ENCODE measurements at places on chromosomes 2 and 18.
A peak's percentile ranks its signal among the peaks of the same experiment; 100 is the strongest.

- no peak for DNase-seq
These were observed 23.7 kb upstream of the ACKR3 start for GRCh38 chr2:236545814-236546480.

GRCh38 chr2:2832657-2833056, 501.6 kb upstream of the MYT1L start:
- DNase-seq, result no peak

GRCh38 chr2:227410191-227410590, 22.4 kb upstream of the SCYGR1 start:
- DNase-seq, result no peak

DNA sequence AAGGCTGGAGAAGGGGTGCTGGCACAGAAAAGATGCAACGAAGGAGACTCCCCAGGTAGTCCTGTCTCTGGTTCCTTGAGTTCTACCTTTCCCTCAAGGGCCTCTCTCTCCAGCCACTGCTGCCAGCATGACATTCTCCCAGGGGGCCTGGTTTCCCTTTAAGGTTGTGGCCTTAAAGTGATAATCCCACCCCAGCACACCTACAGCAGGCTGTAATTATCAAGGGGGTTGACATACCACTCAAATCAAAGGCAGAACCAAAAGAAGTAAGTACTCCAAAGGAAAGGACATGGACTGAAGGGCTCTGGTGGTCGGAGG, 127.4 kb upstream of the MSH6 start:
- peak; percentile 47 for DNase-seq

- DNase-seq, result peak; percentile 35
These were observed 476.3 kb upstream of the VWC2L start for GRCh38 chr2:213934560-213934959.

- DNase-seq, result no peak
These were observed 105.6 kb downstream of the MAP4K4 start for GRCh38 chr2:101803128-101803527.

GRCh38 chr2:241519669-241520068, 11.3 kb upstream of the STK25 start:
- peak; percentile 13 for DNase-seq

GRCh38 chr18:79504034-79504433, 108.3 kb downstream of the NFATC1 start:
- no peak for DNase-seq

DNA sequence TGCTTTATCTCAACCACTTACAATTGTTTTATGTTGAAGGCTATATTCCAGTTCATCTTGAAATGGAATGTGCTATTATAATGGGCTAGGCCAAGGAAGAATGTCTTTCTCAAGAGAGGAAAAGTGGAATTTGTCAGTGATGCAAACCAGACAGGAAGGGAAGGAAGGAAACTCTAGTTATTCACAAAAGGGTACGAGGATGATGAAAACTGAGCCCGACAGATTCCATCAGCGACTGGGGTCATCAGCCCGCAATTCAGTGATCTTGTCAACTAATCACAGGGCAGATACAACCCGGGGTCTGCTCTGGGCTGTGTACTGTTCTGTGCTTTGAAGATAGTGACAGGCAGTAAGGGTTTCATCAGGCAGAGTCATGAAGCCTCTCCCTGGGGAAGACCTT, 23.4 kb upstream of the LYPD6 start:
- DNase-seq, result no peak

GRCh38 chr2:241509155-241509784, 886 bp upstream of the STK25 start:
- DNase-seq, result no peak

DNA sequence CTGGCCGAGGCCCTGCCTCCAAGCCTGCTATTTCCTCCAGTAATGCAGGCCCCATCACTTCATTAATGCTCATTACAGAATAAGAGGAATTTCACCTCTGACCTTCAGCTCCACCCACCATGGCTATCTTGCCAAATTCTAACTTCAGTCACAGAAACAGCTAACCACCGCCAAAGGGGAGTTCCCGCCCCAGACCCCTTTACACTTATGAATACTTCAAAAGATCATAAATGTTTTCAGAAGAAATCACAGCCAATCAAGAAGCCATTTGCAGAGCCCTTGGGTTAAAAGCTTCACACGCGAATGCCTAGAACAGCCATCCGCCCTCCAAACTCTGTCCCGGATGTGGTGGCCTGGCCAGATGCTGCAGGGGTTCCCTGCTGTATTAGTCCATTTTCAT, 73.8 kb upstream of the TWIST2 start:
- DNase-seq, result no peak

DNA sequence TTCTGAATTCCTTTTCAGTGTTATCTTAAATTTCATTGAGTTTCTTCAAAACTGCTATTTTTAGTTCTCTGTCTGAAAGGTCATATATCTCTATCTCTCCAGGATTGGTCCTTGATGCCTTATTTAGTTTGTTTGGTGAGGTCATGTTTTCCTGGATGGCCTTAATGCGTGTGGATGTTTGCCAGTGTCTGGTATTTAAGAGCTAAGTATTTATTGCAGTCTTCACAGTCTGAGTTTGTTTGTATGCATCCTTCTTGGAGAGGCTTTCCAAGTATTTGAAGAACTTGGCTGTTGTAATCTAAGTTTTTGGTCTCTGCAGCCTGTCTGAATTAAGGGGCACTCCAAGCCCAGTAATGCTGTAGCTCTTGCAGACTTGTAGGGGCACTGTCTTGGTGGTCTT, 249.3 kb downstream of the ZNF385B start:
- peak; percentile 64 for DNase-seq

DNA sequence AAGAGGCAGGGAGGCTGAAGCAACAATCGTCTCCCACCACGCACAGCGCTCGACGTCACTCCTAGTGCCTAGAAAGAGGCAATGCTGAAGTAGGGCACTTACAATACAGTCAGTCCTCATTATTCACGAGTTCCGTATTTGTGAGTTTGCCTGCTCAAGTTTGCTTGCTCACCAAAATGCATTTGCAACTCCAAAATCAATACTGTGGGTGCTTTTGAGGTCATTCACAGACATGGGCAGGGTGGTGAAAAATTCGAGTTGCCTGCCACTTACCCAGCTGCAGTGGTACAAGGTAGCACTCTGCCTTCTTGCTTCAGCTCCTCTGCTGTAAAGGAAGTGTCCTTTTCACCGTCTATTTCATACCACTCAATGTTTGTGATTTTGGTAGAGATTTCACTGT, 113.7 kb upstream of the NCK2 start:
- DNase-seq, result no peak

DNA sequence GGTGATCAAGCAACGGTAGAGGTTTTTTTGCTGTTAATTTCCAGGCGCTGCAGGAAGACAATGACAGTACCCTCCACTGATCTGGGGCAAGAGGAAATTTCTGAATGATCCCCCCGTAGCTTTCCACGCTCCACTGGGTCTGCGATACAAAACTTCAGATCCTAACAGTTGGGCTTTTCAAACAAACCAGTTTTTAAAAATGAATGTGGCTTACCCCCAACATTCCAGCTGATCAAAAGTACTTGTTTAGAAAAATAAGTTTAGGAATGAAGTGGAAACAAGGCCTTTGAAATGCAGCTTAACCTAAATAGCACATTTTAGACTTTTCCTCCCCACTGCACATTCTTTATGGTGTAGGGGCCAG, 5.7 kb downstream of the ZFP36L2 start:
- DNase-seq, result no peak

DNA sequence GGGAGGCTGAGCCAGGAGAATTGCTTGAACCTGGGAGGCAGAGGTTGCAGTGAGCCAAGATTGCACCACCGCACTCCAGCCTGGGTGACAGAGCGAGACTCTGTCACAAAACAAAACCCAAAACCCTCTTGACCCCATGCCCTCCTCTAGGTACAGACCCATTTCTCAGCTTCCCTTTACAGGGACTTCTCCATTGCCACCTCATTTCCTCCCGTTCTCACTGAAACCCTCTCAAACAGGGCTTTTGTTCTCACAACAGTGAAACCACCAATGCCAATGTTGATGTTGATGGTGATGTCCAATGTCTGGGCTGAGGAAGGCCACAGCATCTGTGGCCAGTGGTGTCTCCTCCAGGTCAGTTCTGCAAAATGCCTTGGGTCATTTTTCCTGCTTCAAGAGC, 69.0 kb upstream of the ZCCHC2 start:
- no peak for DNase-seq

GRCh38 chr2:142065156-142065555, 65.7 kb downstream of the LRP1B start:
- DNase-seq, result no peak

DNA sequence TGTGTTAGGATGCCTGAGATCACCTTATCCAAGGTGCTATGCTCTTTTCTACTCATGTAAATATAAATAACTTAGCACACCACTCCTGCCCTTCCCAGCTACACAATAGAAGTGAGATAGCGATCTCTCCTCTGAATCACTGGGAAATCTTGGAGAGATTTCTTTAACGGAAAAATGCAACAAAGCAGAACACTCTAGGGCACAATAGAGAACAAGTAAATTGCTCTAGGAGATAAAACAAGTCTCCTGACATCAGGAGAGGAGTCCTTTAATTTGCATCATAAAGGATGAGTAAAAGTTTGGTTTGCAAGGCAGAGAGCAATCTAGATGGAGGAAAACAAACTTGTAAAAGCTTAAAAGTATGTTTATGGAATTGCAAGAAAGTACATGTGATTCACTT, 224.1 kb downstream of the PAX3 start:
- DNase-seq, result peak; percentile 82

- no peak for DNase-seq
These were observed 109.0 kb upstream of the MSH2 start for GRCh38 chr2:47293976-47294375.

DNA sequence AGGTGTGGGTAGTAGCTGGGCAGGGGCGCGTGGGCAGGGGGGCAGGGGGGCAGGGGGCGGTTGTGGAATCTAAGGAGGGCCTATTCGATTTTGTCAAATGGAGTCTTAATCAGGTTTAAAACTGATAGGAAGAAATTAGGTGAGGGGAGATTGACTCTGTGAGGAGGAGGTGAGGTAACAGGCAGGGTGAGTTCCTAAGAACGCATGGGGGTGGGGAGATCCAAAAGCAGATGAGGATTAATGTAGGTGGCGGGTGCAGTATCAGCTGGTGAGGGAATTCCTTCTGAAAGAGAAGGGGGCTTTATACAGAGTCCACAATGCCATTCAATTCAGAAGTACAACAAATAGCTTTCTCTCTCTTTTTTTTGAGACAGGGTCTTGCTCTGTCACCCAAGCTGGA, 72.7 kb downstream of the CAB39 start:
- peak; percentile 52 for DNase-seq

DNA sequence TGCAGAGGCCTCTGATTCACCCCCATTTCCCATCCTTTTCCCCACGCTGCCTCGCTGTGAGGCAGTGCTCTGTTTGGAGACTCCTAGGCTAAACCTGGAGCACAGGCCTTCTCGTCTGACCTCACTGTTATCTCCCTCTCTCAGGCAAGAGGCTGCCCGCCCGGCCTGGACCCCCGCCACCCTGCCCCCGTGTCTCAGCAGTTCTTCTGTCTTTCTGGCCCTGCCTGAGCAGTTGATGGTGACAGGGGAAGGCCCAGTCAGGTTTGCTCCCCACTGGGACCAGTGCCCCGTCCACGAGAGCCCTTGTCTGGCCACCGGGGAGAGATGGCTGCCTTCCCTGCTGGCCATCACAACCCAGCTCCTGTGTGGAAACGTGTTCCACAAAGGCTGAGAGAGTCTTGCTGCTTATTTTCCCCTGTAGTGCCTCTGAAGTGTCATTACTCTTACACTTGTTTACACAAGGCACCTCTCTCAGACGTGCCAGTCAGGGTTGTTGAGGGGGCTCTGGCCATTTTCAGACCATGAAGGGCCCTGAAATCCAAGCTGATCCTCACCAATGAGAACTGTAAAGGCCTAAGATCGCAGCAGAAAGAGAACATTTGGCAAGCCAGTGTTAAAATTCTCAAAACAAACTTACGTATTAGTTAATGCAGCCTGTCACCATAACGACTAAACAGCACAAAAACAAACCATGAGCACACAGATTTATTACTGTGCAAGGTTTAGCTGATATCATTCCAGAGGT, 210.9 kb downstream of the NDUFA10 start:
- no peak for DNase-seq

DNA sequence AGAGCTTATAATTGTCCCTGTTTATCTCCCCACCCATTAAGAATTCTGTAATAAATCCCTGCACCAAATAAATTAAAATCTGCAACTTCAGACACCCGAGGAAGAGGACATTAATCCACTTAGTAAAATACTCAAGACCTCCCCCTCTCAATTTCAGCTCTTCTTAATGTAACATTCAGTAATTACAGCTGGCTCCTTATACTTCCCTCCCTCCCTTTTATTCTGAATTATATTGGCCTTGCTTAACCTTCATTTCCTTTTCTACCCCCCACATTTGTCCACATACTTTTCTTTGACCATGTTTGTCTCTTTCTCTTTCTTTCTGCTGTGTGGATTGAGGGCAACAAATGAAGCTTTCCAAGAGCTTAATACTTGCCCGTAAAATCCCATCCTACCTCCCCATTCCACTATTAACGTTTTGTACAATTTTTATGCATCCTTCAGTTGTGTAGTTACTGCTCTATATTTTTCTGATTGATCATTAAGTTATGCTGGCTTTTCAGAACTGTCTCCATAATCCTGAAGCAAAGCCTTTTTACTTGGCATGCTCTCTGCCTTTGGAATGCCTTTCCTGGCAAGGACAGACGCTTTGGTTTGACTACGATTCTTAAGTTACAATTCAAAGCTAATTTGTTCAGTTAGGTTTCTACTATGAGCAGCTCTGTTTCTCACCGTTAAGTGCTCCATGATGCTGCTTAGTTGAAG, 580.1 kb downstream of the ZEB2 start:
- no peak for DNase-seq

DNA sequence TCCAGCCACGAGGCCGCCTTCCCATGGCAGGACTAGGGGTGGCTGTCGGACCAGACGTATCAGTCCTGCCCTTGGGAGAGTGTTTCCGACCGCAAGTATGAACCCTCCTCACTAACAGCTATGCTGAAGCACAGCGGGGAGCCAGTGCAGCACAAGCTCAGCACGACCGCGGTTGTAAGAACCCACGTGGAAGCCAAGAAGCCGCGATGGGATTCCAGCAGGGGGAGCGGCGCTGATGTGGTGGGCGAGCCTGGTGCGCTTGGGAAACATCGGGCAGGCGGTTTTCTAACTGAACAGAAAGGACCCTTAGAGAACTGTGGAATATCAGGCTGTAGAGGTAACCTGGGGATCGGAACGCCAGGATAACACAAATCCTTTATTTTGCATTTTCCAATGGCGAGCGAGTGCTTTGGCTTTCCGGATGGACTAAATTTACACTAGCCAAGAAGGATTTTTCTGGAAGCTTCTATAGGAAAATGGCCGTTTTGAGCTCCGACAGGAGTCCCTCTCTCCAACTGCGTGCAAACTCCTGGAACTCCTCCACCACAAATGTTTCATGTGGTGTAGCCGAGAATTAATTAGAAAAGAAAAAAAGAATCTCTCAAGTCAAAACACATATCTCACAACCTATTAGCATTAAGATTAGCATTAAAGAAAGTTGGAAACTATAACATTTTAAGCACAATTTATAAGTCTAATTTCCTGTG, 132.0 kb upstream of the MYCN start:
- DNase-seq, result peak; percentile 79
